ENCODE measurements at places on chromosomes 4 and X. TPM values are rescaled to one million over a fixed set of nuclear protein-coding genes. Genes with fewer than 3 reads are reported as not detected.

DNA sequence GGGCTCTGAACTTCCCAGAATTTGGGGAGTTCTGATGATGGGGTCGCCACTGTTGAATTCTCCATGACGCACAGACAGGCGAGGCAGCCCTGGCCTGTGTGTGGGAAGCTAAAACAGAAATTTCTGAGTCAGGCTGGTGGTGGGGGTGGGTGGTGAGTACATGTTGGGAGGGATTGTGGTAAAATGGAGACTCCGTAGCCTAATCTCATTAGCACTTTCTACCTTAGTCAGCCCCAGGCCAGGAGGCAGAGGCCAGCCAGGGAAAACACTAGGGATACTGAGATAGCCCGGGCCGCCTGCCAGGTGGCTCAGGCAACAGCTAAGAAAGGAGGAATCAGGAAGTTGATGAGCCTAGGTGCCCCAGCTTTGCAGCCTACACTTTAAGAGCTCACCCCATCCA is 39.3 kb upstream of the NHSL2 start:
- DNase-seq: no peak

GRCh38 chr4:90444904-90445303 is 317.7 kb downstream of the CCSER1 start:
- DNase-seq: no peak

GRCh38 chrX:129360175-129360574 is 163.1 kb downstream of the SMARCA1 start:
- peak; percentile 39 for DNase-seq

DNA sequence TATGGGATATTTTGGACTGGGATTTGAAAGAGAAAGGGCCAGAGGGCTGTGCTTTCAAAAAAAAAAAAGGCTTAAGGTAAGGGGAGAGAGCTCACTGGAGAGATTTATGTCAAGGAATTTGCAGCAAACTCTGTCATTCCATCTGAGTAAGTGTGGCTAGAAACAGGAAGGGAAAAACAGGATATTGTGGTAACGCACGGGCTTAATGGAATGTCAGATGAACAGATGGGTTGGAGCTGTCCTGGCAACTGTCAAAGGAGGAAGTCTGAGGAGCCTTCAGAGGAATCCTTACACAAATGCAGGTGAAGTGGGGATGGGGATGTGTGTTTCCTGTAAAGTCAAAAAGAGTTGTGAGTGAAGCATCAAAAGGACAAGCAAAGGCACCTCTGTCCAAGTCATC is 15.1 kb upstream of the NKX3-2 start:
- no peak for DNase-seq

DNA sequence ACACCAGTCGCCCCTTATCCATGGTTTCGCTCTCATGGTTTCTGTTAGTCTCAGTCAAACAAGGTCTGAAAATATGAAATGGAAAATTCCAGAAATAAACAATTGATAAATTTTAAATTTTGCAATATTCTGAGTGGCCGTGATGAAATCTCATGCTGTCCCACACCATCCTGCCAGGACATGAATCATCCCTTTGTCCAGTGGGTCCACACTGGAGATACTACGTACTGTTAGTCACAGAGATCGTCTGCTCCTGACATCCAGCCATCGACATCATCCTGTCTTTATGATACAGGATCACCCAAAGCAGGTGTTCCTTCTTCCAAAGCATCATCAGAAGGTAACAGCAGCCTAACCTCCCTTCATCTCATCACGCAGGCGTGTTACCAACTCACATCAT is 76.5 kb upstream of the MSX1 start:
- DNase-seq: no peak

- DNase-seq: no peak
These were observed 6.8 kb downstream of the TXK start for GRCh38 chr4:48127231-48127630.

- no peak for DNase-seq
These were observed 12.8 kb upstream of the ASMTL start for GRCh38 chrX:1465286-1466231.

- DNase-seq: no peak
These were observed 71.8 kb downstream of the AFAP1 start for GRCh38 chr4:7867701-7868435.

The PPARGC1A gene
- total RNA-seq: not detected

The NDST4 gene
- not detected for total RNA-seq

The GPRIN3 gene
- 1.5 TPM for total RNA-seq

DNA sequence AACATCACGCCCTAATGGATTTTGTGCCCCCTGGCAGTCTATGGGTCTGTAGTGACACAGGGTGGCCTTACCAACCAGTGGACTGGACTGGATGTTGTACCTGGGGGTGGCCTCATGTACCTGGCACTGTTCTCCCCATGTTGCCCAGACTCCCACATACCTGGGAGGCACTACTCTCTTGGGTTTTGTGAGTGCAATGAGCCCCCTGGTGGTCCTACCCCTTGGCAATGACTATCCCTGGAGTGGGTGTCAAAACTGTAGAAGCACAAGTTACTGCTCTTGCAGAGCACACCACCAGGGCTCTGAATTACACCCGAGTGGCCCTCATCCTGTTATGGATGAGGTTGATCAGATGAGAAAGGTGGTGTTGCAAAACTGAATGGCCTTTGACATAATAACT is 57.8 kb upstream of the CCDC149 start:
- DNase-seq: no peak

The CTAG1B gene
- not detected for total RNA-seq

- no peak for DNase-seq
These were observed 35.5 kb downstream of the PLAC1 start for GRCh38 chrX:134622813-134623185.

The MAGEA11 gene
- total RNA-seq: not detected

GRCh38 chr4:85910985-85911384 is 436.0 kb downstream of the ARHGAP24 start:
- DNase-seq: no peak

Measured in B cell (primary cell).